ENCODE measurements at places on chromosomes 3 and 15.
A peak's percentile ranks its signal among the peaks of the same experiment; 100 is the strongest.

DNA sequence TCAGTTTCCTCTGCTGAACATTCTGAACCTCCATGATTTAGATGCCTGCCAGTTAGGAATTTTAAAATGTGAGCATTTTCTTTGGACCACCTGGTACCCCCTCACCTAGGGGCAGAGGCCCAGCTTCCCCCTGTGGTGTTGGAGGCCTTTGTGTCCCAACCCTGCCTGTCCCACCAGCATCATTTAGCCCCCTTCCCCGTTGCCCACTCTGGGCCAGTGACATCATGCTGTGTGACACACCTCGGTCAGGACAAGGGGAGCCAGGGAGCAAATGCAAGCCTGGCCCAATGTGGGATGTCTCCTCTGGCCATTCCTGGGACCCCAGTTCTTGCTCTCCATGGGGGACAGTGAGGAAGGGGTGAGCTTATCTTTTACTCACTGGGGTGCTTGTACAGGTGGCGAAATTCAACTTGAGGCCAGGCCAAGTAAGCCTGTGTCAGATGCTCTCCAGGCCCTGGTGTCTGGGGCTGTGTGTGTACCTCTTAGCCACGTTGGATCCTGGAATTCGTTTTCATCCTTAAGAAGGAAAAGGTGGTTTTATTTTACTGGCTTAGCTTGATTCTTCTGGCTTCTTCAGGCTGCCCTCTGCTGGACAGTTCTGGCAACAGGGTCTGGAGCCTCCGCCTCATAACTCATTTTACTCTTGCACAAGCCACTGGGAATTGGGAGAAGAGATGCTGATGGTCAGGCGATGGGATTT is 49.7 kb upstream of the MYZAP start:
- DNase-seq: peak; percentile 33

GRCh38 chr3:134376385-134376765 is 2.1 kb upstream of the AMOTL2 start:
- no peak for DNase-seq

DNA sequence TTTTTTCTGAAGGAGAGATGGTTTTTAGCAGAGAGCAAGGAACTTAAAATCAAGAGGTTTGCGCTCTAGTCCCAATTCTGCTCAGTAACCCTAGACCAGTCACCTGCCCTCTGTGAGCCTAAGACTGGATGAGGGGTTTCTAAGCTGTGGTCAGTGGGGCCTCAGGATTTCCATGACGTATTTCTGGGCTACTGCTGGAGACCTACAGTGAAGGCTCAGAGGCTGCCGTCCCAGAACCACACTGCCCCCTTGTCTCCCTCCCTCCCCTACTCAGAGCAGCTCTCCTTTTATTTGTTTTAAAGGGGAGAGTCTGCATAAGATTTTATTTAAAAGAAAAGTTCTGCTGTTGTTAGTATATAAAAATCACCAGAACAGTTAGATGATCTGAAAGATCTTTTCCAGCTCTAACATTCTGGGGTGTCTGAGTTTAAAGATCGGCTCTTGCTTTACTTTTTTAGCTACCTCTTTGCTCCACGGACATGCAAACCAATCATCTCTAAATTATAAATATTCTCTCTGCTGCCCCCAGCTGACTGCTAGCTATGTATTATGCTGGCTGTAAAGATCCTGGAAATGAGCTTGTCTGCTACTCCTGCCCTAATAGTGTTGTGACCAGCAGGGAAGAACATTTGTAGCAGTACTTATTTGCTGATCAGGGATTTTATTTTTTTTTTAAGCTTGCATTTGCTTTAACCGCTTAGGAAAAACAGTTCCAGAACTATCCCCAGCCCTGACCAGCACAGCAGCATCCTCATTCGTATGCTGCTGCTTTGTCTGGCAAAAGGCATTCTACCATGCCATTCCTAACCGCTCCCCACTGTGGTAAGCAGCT is 28.6 kb upstream of the NDUFB4 start:
- DNase-seq: no peak

DNA sequence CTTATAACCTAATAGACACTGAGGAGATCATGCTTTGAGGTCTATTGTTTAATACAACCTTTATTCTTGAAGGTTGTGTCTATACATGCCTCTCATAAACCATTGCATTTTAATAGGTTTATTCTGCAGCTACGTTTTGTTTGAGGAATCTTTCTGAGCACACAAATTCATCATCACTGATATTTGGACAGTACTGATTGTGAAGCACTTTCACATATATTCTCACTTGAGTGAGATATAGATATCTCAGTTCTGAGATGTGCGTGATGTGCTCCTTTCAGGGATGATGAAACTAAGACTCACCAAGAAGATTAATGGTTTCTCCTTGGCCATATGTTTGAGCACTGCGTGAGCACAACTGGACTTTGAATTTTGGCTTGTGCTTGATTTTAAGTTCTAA is 374.4 kb downstream of the LPP start:
- no peak for DNase-seq

GRCh38 chr15:73237910-73238309 is 130.8 kb downstream of the HCN4 start:
- no peak for DNase-seq

DNA sequence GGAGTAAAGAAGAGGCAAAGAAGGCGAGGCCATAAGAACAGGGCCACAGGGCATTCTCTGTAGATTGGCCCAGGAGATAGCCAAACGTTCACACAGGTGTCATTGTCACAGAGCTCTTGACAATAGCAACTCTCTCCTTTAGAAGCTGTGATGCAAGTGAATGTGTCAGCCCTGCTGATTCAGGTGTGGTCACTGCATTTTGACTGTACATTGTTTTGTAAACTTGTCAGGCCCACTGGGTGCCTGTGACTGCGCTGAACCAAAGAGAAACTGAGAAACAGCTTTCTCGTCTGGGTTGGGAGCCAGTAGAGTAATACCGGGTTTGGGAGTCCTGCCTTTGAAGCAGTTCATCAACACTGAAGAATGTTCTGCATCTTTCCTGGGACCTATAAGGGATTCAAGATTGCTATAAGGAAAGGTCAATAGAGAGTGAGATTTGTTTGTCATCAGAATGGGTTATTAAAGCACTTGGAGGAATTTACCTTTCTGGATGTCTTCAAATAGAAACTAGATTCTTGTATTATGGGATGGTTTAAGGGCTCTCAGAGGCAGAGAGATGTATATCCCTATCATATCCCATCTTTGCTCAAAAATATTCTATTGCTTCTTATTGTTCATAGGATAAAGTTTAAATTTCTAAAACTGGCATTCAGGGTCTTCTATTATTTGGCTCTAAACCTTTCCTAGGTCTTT is 45.4 kb downstream of the TMEM45A start:
- DNase-seq: no peak

GRCh38 chr3:76715426-76715825 is 324.5 kb upstream of the ROBO2 start:
- DNase-seq: no peak

DNA sequence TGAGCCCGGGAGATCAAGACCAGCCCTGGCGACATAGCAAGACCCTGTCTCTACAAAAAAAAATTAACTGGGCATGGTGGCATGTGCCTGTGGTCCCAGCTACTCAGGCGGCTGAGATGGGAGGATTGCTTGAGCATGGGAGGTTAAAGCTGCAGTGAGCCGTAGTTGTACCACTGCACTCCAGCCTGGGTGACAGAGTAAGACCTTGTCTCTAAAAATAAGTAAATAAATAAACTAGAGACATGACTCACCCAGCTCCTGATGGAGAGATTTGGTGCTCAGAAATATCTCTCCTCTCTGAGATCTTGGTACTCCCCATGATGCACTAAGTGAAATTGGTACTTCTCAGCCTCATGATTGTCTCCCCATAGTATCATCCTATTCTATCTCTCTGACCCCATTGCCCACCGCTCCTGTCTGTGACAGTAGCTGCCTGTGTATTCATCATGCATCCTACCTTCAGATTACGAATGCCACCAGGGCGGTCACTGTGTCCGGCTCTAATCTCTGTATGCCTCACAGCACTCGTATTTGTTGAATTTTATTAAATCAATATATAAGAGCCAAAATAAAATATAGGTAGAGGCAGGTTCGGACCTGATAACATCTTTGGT is 50.9 kb downstream of the ABHD2 start:
- DNase-seq: no peak

GRCh38 chr3:38648024-38648658 is 1.3 kb downstream of the SCN5A start:
- DNase-seq: no peak

GRCh38 chr3:188482929-188483328 is 329.0 kb downstream of the LPP start:
- no peak for DNase-seq

GRCh38 chr3:152976239-152976638 is 141.3 kb downstream of the P2RY1 start:
- no peak for DNase-seq

GRCh38 chr15:56763141-56763895 is 30.0 kb upstream of the ZNF280D start:
- no peak for DNase-seq

GRCh38 chr3:65328148-65328547 is 640.3 kb upstream of the ADAMTS9 start:
- no peak for DNase-seq

DNA sequence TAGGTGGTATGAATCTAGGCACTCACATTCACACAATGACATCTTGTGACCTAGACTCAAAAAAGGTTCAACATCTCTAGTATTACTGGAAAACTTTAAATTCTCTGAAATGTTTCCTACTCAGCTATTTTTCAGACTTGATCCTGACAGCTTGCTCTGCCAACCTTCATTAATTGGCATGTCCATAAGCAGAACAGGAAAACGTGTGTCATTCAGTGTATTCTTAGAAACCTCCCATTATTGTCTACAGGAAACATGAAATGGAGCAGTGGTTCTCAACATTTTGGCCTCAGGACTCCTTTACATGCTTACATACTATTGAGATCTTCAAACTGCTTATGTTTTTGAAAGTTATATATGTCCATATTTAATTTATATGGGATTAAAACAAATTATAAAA is 363.2 kb downstream of the NAALADL2 start:
- DNase-seq: no peak

GRCh38 chr3:134143828-134144401 is 106.7 kb downstream of the RYK start:
- DNase-seq: no peak

DNA sequence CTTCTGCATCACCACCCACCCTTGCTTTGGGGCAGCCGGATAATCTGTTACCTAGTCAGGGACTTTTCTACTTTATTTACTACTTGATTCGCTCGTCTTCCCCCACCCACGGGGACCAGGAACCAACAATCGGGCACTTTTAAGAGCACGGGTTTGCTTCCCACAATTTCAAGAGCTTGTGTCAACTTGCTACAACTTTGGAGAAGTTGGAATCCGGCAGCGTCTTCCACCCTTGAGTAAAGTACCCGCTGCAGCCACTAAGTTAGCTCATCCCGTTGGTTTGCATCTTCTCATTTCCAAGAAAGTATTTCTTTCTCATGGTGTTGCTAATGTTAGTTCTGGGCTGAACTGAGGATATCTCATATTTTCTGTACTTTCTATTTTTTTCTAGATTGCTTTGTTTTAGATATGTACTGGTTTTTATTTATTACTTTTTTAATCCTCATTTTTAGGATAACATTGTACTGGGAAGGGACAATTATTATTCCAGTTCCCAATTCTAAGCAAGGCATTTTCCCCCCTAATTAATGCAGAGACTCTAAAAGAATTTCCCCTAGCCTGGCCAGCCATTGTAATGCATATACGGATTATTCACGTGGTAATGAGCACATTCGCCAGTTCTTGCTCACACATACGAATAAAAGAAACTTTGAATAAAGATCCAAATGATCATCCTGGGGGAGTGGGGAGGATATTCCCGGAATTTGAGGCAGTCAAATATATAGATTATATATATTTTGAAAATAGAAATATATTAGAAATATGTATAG is 4.0 kb downstream of the SOX2 start:
- no peak for DNase-seq

- DNase-seq: peak; percentile 75
Measured at GRCh38 chr3:13091898-13092611, 18.8 kb upstream of the IQSEC1 start.

DNA sequence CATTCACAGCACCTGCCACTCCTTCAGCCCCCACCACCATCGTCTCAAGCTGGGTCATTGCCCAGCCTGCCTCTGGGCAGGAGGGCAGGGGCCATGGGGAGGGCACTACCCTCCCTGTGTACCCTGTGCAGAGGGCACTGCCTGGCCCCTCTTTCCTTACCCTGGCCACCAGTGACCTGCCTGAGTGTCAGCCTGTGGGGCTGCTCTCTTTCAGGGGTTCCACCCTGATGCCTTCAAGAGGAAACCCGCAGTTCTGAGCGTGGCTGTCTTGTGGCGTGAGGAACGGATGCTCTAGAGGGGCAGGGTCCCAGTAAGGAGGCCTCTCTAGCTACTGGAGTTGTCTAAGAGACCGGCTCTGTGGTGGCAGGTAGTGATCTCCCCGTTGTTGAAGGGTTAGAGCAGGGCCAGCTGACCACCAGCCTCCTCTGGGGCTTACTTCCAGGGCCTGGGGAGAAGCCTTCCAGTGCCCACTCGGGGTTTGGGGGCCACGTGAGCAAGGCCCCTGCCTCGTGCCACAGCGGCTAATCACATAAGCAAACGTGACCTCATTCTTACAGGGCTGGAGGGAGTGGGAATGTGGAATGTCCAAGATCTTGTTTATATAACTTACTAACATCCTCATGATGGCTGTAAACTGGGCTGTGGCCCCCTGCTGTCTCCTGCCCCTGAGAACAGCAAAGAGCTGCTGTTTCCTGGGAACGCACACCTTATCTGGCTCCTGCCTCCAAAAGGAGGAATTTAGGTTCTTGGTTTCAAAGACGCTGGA is 31.4 kb upstream of the SEC13 start:
- DNase-seq: no peak

DNA sequence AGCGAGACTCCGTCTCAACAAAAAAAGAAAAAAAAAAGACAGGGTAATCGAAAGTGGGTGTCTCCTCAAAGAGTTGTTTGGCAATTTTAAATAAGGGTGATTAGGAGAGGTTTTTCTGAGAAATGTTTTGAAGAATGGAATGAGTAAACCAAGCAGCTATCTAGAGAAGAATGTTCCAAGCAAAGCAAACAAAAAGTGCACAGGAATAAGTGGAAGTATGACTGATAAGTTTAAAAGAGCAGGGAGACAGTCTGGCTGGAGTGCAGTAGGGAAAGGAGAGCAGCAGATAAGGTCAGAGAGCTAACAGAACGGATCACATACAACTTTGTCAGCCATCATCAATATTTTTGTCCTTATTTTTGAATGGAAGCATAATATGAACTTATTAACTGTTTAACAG is 853.5 kb downstream of the TUSC7 start:
- DNase-seq: no peak

GRCh38 chr3:133124511-133124910 is 86.3 kb downstream of the TMEM108 start:
- DNase-seq: peak; percentile 25

- DNase-seq: no peak
Measured at GRCh38 chr3:69553888-69554287, 168.0 kb upstream of the FRMD4B start.

Data from nucleus accumbens (tissue), 56 donors.